ENCODE measurements at places on chromosomes 6 and 20.
A peak's percentile ranks its signal among the peaks of the same experiment; 100 is the strongest.

- DNase-seq, result no peak
Measured at GRCh38 chr6:29809249-29809648, 18.4 kb upstream of the HLA-G start.

DNA sequence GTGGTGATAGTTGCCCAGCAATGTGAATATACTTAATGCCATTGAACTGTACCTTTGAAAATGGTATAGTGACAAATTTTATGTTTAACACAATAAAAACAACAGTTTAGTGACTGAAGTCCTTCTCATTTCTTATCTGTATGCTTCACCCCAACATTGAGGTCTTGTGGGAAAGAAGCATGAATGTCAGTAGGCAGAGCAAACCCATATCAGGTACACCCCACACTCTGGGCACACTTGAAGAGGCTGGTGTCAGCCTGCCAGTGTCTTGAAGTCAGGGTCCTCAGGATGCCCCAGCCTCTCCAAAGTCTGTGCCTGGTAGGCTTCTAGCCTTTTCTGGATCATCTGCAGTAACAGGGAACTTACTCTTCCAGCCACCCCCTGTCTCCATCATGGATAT, 51.2 kb downstream of the CD164 start:
- no peak for DNase-seq

GRCh38 chr6:100379386-100379785, 85.3 kb downstream of the SIM1 start:
- no peak for DNase-seq

GRCh38 chr6:92723390-92723931, 695.9 kb downstream of the EPHA7 start:
- DNase-seq, result no peak

GRCh38 chr20:40438161-40438830, 250.7 kb downstream of the MAFB start:
- no peak for DNase-seq

DNA sequence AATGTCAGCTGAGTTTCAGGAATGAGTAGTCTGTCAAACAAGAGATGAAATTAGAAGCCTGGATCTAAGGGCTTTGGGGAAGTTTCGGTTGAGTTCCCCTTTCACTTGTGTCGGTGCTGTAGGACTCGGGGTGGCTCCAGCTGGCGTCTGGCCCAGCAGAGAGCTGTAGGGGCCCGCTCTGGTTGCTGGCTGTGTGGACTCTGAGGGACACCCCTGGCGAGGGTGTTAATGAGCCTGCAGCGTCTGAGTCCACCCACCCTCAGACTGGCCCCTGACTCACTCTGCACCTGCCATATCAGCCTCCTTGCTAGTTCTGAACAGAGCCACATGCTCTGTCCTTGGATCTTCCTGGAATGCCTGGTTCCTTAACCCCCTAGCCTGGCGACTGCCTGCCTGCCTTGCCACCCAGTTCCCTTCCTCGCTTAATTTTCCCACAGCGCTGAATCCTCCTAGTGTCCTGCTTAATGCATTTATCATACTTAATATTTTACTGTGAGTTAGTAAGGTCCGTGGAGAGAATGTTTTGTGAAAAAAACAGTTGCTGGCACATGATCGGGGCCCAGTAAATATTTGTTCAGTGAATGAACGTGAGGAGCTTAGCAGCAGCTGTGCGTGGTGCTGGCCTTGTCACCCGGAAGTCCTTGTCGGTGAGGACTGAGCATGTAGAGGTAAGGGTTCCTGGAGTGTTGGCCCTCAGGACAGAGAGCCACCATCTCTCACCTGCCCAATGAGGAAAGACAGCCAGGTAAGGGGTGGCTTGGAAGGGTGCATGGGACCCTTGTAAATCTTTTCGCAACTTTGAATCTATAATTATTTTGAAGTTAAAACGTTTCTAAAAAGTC, 1.6 kb downstream of the DNAJC5 start:
- DNase-seq, result peak; percentile 81

- no peak for DNase-seq
Measured at GRCh38 chr6:3575166-3575565, 118.3 kb upstream of the SLC22A23 start.

GRCh38 chr6:17986656-17987446, 584 bp downstream of the KIF13A start:
- no peak for DNase-seq

- DNase-seq, result no peak
Measured at GRCh38 chr6:139355172-139355571, 19.3 kb downstream of the CITED2 start.

DNA sequence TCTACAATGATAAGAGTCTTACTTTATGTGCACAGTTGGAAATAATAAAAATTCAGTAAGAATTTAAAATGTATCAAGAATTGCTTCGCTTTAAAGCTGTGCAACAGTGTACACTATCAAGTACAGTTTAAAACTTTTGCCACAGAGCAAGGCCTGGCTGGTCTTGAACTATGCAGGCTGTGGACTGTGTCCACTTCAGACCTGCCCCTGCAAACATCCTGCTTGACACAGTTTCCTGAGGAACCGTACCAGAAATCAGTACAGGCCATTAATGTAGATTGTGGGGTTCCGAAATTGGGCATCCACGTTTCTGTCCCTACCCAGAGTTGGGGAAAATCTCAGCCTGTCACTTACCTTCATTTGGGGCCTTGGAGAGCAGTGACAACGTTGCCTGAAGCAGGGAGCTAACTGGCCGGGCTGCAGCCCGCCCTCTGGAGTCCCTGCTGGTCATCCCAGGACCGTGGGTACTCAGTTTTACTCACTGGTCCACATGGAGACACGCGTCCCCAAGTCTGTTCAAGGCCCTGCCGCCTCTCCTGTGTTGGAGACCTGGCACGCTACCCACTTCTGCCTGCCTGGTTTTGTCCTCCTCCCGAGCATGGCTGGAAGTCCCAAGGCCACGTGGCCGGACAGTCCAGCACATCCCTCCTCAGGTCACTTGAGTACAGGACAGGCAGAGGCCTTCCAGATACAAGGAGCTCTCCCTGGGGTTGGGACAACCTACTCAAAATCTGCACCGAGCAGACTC, 8.4 kb downstream of the NINL start:
- no peak for DNase-seq

- no peak for DNase-seq
Measured at GRCh38 chr6:22029171-22029570, 267.7 kb downstream of the PRL start.

GRCh38 chr20:49775229-49775693, 37.4 kb upstream of the SLC9A8 start:
- no peak for DNase-seq

DNA sequence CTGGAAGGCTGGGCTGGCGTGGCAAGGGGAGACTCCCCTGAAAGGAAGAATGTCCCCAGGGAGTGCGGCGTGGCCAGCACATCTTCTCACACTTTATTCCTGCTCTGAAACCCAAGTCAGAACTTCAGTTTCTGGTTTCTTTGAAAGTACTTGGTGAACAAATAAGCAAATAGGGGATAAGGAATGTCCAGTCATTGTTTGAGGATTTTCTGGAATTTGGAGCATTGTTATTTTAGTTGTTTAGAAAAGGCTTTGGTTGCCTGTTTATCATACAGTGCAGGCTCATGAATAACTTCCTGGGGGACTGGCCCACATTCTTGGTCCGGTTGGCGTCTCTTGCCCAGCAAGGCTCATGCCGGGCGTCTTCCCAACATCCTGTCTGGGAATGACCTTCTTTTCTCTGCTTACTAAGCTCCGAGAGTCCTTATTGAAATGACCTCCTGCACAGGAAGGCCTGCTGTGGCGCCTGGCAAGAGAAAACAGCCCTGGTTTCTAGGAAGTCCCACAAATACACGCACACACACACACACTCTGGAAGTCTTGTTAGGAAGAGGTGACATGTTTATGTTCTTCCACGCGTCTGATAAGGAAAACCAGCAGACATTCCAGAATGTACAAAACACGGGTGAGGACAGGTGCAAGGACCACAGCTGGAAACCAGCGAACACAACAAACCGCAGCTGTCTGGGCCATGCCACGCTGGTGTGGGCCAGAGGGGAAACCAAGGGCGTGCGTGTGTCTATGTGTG, 71.9 kb downstream of the TMEM170B start:
- no peak for DNase-seq

All from NCI-H2029 treated with DMSO at 0.1 percent for 48 hours (cell line).